Stimulated activated CD4-positive, alpha-beta T cell treated with anti-CD3 and anti-CD28 coated beads, Interleukin-2, amount 100 ng/mL, for 48 hours (primary cell): ENCODE measurements at places on chromosomes 7 and 10.

GRCh38 chr10:6048281-6049030 lies 13.7 kb downstream of the IL2RA start:
- no peak for DNase-seq

GRCh38 chr10:51770709-51771108 lies 71.3 kb upstream of the CSTF2T start:
- no peak for DNase-seq

DNA sequence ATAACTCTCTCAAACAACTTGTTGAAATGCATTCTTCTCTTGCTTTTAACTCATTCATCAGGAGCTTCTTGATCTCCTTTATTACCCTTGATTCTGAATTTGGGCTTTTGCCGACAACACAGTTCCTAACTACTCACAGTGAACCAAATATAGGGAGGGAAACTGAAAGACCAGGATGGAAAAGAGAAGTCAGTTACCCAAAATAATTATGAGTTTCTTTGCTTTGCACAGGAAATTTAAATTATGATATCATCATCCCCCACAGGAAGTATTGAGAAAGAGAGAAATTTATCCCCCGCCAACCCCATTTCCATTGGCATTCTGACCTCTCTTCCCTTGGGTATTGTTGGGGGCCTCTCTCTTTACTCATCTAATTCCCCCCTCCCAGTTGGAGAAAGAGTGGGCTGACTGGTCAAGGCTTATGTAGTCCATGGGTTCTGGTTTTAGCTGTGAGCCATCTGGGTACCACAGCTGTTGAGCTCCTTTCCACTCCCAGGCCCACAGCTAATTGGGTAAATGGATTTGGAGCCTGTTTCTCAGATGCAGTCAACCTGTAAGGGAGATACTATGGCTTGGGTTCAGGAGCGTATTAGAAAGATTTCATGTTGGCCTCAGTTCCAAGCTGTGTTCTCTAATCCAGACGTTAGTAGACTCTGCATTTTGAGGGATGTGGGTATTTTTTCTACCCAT lies 109.0 kb downstream of the FZD1 start:
- no peak for DNase-seq

- DNase-seq, result no peak
These were observed 157.8 kb upstream of the PCDH15 start for GRCh38 chr10:54958844-54959243.

DNA sequence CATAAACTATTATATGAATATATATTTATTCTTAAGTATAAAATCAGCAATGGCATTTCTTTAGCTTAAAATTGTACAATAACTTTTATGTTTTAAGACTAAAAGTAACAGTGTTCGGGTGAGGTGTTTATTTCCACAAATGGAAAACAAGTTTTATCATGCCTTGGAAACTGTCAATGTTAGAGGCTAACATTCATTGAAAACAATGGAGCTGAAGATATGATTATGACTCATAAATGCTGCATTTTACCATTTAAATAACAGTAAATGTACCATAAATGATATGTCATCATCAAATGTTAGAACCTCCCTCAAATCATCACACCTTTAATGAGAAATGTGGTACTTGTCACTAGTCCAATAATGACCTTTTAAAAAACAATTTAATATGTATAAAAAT lies 897.3 kb downstream of the PCDH15 start:
- DNase-seq, result no peak

GRCh38 chr10:24779737-24780136 lies 56.0 kb upstream of the ARHGAP21 start:
- no peak for DNase-seq

GRCh38 chr7:47480576-47481538 lies 101.1 kb downstream of the TNS3 start:
- DNase-seq, result no peak

DNA sequence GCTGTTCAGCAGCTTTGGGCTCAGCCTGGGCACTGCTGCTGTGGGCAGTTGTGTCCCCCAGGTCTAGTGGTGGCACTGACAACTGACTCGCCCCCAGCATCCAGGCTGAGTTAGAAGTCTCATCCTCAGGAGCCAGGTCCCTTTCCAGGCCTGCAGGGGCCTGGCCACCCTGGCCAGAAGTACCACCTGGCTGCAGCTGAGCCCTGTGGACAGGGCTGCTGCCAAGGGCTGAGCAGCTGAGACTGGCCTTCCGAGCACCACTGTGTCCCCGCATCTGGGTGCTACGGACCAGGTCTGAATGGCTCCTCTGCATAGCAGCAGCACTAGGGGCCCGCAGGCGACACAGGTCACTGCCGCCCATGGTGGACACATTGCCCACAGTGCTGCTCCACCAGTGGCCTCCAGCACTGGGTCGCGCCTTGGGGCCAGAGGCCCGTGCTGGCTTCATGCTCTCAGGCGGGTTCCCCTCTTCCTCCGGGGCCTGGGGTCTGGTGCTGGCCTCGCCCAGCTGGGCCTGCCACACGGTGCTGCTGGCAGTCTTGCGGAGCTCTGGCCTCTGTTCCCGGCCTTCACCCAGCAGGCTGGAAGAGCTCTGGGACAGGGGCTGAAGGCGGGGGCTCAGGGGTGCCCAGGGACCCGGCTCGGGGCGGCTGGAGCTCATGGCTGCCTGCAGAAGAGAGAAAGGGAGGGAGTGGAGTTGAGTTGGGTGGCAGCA lies 6.2 kb downstream of the GPRIN2 start:
- DNase-seq, result no peak

DNA sequence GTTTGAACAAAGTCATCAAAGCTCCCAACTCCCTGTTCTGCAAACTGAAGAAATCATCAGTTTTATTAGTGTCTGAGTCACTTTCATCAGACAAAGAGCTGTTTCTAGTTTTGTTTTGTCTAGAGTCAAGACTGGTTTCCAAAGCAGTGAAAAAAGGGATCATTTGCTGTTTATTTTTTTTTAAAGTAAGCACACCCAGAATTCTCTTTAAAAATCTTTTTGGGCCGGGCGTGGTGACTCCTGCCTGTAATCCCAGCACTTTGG lies 972.0 kb upstream of the CELF2 start:
- DNase-seq, result no peak
